Caco-2 (cell line): ENCODE measurements at places on chromosomes 6 and 20. TPM values are rescaled to one million over a fixed set of nuclear protein-coding genes. Genes with fewer than 3 reads are reported as not detected.

Gene RAET1L
- not detected in 2 replicates for total RNA-seq

Gene GPSM3
- 0.41 and 0.67 TPM in 2 replicates for total RNA-seq

Gene RBM24
- total RNA-seq: not detected in 2 replicates

Gene DNAH8
- total RNA-seq: not detected in 2 replicates

Gene COL11A2
- 1.3 and 1.5 TPM in 2 replicates for total RNA-seq

Gene TFEB
- 3.8 and 3.9 TPM in 2 replicates for total RNA-seq

Gene TGIF2
- 58.4 and 60.6 TPM in 2 replicates for total RNA-seq

Gene FAM184A
- total RNA-seq: 10.8 and 11.2 TPM in 2 replicates

Gene SPO11
- not detected in 2 replicates for total RNA-seq

Gene PMEPA1
- total RNA-seq: 3.3 and 3.7 TPM in 2 replicates

Gene SNAP25
- not detected in 2 replicates for total RNA-seq

Gene TSPO2
- 0.49 and 0.61 TPM in 2 replicates for total RNA-seq

Gene PSORS1C2
- not detected in 2 replicates for total RNA-seq

Gene PNPLA1
- total RNA-seq: 0.19 and 0.25 TPM in 2 replicates

Gene TNFRSF6B
- total RNA-seq: not detected in 2 replicates

Gene VSTM2L
- total RNA-seq: 0.16 TPM in 1 of 2 replicates, not detected in the other

Gene ADGRG6
- total RNA-seq: 98.0 and 98.7 TPM in 2 replicates

Gene BTBD3
- 39.0 and 44.1 TPM in 2 replicates for total RNA-seq

Gene RAET1E
- total RNA-seq: not detected in 2 replicates

Gene SCRT2
- not detected in 2 replicates for total RNA-seq

Gene TGM3
- total RNA-seq: 0.20 TPM in 1 of 2 replicates, not detected in the other

Gene ULBP2
- total RNA-seq: 4.8 and 4.9 TPM in 2 replicates

Gene FAM50B
- not detected in 2 replicates for total RNA-seq

Gene HFE
- total RNA-seq: 5.7 and 7.4 TPM in 2 replicates

Gene RAMACL
- total RNA-seq: 0.20 and 0.39 TPM in 2 replicates

Gene OR2J3
- total RNA-seq: not detected in 2 replicates

Gene BMP7
- 266 and 317 TPM in 2 replicates for total RNA-seq

Gene PCSK2
- total RNA-seq: not detected in 2 replicates

Gene TTK
- 37.4 and 40.0 TPM in 2 replicates for total RNA-seq

Gene ANGPT4
- total RNA-seq: not detected in 2 replicates

Gene GABRR1
- 0.12 and 0.43 TPM in 2 replicates for total RNA-seq

Gene THBD
- total RNA-seq: 0.77 and 1.0 TPM in 2 replicates

Gene HEBP2
- 64.3 and 73.1 TPM in 2 replicates for total RNA-seq

Gene GNRH2
- 0.74 TPM in 1 of 2 replicates, not detected in the other for total RNA-seq

Gene RBM38
- total RNA-seq: 34.4 and 39.2 TPM in 2 replicates

Gene SGK2
- 5.2 and 6.6 TPM in 2 replicates for total RNA-seq

Gene SFTA2
- total RNA-seq: 6.6 and 9.6 TPM in 2 replicates

Gene POM121L2
- not detected in 2 replicates for total RNA-seq

Gene BPIFA1
- not detected in 2 replicates for total RNA-seq

Gene OR2H1
- not detected in 2 replicates for total RNA-seq

Gene MUC21
- total RNA-seq: not detected in 2 replicates

Gene AVP
- not detected in 2 replicates for total RNA-seq

Gene SOBP
- total RNA-seq: 0.14 TPM in 1 of 2 replicates, not detected in the other

Gene OR5V1
- not detected in 2 replicates for total RNA-seq

Gene CDS2
- 46.7 and 53.8 TPM in 2 replicates for total RNA-seq

Gene LIME1
- 18.8 and 23.5 TPM in 2 replicates for total RNA-seq

Gene SMPD2
- total RNA-seq: 12.3 and 12.8 TPM in 2 replicates

Gene MAFB
- total RNA-seq: 0.88 and 1.2 TPM in 2 replicates

Gene CDC40
- 22.7 and 23.2 TPM in 2 replicates for total RNA-seq

Gene KCNQ5
- total RNA-seq: 0.07 and 0.20 TPM in 2 replicates
